GM18507 (cell line): ENCODE measurements at places on chromosomes 13 and 19.

DNA sequence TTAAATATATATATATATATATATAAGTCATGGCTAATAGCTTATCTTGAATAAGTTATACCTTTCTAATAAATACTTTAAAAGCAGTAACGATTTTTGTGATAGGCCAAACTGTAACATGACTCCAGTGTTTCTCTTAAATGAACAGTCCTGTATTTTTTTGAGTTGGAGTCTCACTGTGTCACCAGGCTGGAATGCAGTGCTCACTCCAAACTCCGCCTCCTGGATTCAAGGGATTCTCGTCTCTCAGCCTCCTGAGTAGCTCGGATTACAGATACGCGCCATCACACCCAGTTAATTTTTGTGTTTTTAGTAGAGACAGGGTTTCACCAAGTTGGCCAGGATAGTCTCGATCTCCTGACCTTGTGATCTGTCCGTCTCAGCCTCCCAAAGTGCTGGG lies 814.2 kb upstream of the SLITRK5 start:
- no peak for DNase-seq

DNA sequence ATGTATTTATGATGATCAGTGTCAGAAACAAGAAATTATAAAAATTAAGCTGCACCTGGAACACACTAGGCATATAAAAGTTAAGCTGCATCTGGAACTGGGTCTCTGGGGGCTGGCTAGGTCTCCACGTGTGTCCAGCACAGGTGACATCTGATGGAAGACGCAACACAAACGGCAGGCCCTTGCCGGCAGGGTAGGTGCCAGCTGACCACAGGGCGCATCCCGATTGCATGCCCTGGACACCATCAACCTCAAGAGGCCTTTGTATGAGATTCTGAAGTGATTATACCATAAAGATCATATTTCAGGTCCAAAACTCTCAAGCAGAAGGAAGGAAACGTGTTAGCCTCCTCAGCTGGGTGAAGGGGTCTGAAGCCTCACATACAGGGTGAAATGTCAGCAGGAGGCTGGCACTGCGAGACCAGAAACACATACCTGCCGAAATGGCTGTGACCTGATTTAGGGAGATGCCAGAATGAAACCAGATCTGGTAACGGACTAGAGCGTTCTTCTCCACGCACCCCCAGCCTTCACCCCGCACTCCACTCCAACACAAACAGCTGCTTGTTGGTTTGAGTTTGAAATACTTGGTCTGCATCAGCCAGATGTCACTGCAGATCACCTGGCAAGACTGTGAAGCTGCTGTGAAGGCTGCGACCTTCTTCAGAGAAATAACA lies 37.3 kb downstream of the COL4A1 start:
- no peak for DNase-seq

- DNase-seq, result no peak
These were observed 661 bp downstream of the FREM2 start for GRCh38 chr13:38687246-38688229.

- no peak for DNase-seq
These were observed 2.1 kb upstream of the PNMA8B start for GRCh38 chr19:46497773-46498172.

DNA sequence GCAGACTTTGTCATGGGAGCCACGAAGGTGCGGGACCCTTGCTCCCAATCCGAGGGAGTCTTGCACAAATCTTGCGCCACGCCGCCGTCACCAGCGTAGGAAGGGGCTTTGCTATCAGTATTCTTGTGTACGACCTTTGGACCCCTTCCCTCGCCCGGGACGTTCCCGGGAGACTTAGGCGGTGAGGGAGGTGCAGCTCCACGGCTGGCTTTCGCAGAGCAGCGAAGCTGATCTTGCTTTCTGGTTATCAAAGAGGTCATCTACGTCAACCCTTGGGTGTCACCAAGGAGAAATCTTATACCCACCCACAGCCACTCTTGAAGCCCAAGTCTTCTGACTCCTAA lies 583 bp downstream of the TECR start:
- DNase-seq, result no peak
